WERI-Rb-1 (cell line): ENCODE measurements at places on chromosomes 4 and X.

DNA sequence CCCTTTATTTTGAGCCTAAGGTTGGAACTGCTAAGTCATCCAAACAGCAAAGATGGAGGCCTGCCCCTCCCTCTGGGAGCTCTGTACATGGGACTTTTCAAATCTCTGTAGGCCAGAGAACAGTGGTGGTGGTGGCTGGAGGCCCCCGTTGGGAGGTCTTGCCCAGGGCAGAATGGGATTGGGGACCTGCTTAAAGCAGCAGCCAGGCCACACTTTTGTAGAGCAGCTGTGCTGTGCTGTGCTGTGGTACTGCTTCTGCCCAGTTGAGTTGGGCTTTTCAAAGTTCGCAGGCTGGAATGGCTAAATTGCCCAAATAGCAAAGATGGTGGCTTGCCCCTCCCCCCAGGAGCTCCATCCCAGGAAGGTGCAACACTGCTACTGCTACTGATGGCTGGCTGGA lies 147.5 kb upstream of the TACR3 start:
- no peak for DNase-seq

GRCh38 chrX:1294301-1295067 lies 25.9 kb downstream of the CSF2RA start:
- no peak for DNase-seq

DNA sequence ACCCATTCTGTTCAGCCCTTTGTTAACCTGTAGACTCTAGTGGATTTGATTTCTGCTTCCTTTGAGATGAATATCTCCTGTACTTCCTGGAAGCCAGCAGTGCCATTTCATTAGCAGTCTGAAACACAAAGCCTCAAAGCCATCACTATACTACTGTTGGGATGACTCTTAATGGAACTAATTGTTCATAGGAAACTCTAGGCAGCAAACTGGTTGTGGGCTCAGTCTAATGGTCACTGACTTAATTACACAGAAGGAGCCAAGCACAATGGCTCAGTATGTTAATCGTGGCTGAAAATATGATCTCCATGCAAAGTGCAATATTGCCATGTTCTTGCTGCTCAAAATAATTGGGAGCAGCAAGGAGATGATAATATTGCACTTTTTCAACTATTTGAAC lies 262.3 kb downstream of the ARHGAP24 start:
- DNase-seq = no peak

DNA sequence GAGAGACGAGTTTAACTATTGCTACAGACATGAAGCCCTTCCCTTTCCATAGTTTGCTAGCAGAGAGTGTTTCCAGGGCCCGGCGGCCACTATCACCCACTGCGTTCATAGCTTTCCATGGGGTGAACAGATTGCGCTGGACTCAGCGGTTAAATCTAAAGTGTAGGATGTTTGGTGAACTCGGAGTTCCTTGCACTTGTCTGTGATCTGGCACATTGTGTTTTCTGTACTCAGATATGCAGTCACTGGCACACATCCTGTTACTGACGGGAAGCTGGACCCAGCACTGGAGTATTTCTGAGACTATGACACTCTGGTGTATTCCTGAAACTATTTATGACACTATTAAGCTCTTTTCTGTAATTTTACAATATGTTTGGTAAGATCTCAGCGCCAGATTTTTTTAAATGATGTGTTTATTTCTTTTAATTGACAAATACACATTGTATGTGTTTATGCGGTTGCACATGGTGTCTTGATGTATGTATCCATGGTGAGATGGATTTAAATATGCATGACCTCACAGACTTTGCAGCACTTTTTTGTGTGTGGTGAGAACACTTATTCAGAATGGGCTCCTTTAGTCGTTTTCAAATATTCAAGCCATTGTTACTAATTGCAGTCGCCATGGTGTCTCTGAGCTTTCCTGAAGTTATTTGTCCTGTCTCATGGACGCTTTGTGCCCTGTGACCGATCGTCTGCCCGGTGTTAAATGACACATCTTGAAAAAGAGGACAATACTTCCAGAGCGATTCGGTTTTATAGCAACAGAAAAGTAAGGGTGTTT lies 14.1 kb downstream of the CD99 start:
- no peak for DNase-seq

GRCh38 chr4:10605746-10606482 lies 78.7 kb downstream of the CLNK start:
- DNase-seq = no peak

DNA sequence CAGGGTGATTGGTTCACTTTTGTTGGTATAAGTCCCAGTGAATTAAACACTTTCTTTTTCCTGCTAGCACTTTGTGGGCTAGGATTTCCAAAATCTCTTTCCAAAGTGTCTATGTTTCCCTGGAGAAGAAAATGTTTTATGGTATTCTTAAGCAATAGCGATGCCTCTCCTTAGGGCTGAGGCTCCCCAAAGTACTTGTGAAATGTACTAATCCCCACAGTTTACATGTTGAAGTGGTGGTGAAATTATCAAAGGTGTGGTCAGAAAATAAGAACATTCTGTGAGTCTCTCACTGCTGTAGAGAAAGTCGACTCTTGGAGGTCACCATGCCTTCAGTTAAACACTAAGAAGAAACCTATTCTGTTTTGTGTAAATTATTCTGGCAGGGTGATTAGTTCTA lies 51.5 kb upstream of the AMELX start:
- DNase-seq = no peak

DNA sequence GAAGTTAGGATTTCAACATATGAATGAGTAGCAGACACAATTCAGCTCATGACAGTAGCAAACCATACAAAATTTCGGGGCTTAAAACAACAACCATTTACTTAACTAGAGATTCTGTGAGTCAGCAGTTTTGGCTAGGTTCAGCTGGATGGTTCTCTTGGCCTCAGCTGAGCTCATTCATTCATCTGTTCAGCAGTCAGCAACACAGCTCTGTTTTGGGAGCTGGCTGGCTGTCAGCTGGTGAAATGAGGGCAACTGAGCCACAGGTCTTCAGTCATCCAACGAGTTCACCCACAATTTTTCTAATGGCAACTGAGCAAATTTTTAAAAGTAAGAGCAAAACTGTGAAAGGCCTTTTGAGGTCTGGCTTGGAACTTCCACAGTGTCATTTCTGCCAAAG lies 2005.1 kb upstream of the AGA start:
- no peak for DNase-seq

DNA sequence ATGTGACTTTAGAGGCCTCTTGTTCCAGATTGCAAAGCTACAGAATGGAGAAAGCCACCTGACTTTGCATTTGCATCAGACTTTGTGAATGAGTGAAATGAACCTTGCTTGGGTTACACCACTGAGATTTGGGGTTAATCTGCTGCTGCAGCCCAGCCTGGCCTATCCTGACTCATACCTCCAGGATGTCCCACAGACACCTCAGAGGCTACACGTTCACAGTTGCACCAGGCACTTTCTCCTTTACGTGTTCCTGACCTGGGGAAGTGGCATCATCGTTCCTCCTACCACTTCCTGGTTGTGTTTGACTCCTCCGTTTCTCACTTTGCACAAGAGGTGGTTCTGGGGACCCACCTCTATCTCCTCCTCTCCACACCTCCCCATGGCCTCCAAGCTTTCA lies 9.2 kb upstream of the SORCS2 start:
- no peak for DNase-seq

DNA sequence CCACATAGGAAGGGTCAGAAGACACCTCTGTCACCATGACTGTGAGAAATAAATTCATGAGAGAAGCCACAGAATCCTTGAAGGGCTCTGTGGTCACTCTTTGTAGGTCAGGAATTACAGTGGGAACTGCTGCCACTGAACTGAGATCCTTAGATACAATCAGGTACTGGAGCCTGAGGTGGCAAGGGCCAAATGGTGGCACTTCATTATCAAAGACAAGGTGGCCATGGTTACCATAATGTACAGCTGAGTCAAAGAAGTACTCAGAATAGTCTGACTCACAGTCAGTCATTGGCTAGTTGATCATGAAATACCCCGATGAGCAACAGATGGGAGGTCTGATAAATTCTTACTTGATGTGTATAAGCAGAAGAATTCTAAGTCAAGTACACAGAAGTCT lies 131.9 kb downstream of the RTL3 start:
- no peak for DNase-seq
